Smooth muscle cell of the coronary artery (primary cell): ENCODE measurements at places on chromosomes 6 and 20. TPM values are rescaled to one million over a fixed set of nuclear protein-coding genes. Genes with fewer than 3 reads are reported as not detected.

Gene SLC22A7
- not detected in 2 replicates for total RNA-seq

Gene RIPPLY2
- total RNA-seq = under 0.01 TPM in 1 of 2 replicates, not detected in the other

Gene ENPP5
- total RNA-seq = 0.08 and 1.5 TPM in 2 replicates

Gene LY6G6D
- total RNA-seq = not detected in 2 replicates

Gene TMC2
- 0.23 TPM in 1 of 2 replicates, not detected in the other for total RNA-seq

Gene OR12D3
- total RNA-seq = not detected in 2 replicates

Gene TGM3
- total RNA-seq = not detected in 2 replicates

Gene BMP6
- total RNA-seq = 0.82 and 173 TPM in 2 replicates

Gene CD40
- total RNA-seq = 1.9 and 7.8 TPM in 2 replicates

Gene MYB
- total RNA-seq = 3.8 TPM in 1 of 2 replicates, not detected in the other

Gene CCM2L
- 0.23 TPM in 1 of 2 replicates, not detected in the other for total RNA-seq

Gene THEMIS
- total RNA-seq = not detected in 2 replicates

Gene SYNDIG1
- total RNA-seq = 3.3 and 4.9 TPM in 2 replicates

Gene JAG1
- total RNA-seq = 126 and 252 TPM in 2 replicates

Gene HLA-DOA
- under 0.01 TPM in 1 of 2 replicates, not detected in the other for total RNA-seq
